ENCODE measurements at places on chromosomes 2 and 18.

- no peak for DNase-seq
Measured at GRCh38 chr2:145068509-145068908, 548.6 kb upstream of the ZEB2 start.

DNA sequence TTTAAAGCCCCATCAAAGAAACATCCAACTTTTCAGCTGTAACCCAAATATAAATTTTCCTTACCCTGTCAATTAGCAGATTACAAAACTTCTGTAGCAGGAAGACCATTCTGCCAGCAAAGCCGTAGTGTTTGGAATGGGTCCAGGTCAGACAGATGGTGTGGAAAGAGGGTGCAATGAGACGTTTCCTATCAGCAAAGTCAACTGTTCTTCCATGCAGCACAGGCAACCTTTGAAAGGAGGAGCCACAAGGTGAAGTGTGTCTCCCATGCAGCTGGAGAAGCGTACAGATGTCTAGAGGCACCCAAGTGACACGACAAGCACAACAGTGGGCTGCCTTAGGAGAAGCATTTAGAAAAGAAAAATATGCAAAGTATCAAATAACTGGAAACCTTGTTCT is 83.7 kb downstream of the SP3 start:
- DNase-seq: no peak

- no peak for DNase-seq
Measured at GRCh38 chr18:76429262-76430126, 65.5 kb downstream of the ZNF516 start.

GRCh38 chr18:9428862-9429661 is 46.3 kb upstream of the RALBP1 start:
- DNase-seq: no peak

- no peak for DNase-seq
Measured at GRCh38 chr2:51612387-51612786, 580.5 kb upstream of the NRXN1 start.

- DNase-seq: no peak
Measured at GRCh38 chr2:108267101-108267500, 21.6 kb upstream of the SULT1C2 start.

DNA sequence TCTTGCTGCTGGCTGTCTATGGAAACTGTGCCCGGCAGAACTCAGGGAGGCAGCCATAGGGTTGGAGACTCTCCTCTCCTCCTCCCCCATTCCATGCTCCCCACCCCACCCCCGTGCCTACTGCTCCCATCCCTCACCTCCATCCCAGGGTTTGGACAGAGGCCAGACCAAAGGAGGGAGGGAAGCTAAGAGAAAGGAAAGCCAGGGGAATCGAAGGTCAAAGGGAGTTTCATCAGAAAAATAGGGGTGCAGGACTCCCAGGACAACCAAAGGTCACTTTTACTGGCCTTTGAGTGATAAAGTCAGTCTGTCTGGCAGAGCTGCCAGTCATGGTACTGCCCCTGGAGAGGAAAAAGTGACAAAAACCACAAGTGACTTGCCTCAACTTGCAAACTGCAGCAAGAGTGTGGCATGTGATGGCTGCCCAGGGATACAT is 187.3 kb upstream of the CTAGE1 start:
- no peak for DNase-seq

DNA sequence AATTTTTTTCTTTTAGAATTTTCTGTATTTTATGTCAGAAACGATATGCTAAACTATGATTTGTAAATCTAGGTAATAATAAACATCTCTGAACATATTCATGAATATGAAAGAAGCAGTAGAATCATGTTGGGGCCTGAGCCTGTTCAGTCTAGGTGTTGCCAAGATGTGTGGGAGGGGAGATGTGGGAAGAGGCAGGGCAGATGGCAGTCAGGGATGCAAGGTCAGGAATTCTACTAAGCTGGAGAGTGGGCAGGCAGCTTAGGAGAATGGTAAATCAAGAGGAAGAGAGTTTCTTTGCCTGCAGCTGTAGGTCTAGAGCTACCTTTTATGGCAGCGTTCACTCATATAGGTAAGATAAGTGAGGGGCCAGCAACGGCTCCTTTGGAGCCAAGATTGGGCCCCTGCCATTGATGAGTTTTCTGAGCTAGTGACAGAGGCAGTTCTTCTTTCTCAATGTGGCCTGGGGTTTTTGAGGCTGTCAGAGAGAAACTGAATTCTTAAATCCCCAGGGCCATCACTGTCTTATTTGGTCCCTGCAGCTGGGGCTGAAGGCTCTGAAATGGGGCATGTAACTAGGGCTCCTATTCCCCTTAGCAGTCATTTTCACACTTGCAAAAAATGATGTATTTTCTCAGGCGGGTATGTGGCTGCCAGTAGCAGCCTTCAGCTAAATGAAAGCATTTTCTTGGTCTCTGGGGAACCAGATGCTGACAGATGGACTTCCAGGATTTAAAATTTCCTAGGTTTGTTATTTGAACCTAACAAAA is 232.8 kb downstream of the PIK3C3 start:
- no peak for DNase-seq

GRCh38 chr2:159156834-159157233 is 129.7 kb downstream of the WDSUB1 start:
- no peak for DNase-seq

- DNase-seq: no peak
Measured at GRCh38 chr2:238635647-238636051, 208.9 kb downstream of the ASB1 start.

DNA sequence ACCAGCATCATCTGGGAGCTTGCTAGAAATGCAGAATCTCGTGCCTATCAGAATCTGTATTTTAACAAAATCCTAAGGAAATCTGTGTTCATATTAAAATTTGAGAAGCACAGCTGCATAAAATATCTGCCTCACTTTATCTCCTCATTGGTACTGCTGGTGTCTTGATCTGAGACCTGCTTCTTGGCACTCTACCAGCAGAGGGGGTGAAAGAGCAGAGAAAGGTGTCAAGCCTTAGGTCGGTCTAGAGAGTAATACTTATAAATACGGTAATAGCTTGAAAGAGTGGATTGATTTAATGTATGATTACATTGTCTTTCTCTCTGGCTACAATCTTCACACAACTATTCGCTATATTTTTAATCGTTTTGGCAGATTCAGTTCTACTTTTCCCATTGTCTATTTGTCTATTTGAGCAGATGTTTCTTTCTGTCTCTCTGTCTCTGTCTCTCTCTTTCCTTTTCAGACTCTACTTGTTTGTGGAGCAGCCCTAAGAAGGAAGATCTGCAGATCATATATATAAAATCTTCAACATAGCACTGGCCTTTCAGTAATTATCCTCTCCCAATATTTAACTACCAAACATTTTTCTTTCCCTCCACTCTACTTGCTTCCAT is 1.7 kb upstream of the GCG start:
- no peak for DNase-seq

DNA sequence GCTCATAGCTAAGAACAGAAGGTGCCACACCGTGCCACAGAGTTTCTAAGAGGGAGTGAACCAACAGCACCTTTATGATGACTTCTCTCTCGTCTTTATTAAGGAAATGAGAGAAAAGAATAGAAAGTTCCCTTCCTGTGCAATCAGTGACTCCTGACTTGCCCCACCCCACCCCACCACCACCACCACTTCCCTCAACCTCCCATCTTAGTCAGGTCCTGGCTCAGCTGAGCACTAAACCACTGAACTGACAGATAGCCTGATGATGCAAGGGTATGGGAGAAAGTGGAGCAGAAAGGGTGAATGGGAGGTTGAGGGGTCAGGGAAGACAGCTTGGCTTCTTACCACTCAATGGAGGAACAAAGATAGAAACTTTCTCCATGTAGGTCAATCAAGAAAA is 75.2 kb upstream of the RMDN2 start:
- no peak for DNase-seq

- DNase-seq: no peak
Measured at GRCh38 chr18:48345596-48345995, 63.6 kb downstream of the ZBTB7C start.

Data from amniotic stem cell (primary cell).